ENCODE measurements at places on chromosomes 7 and 10.

GRCh38 chr7:129187681-129188371 is 607 bp upstream of the SMO start:
- DNase-seq, result no peak

DNA sequence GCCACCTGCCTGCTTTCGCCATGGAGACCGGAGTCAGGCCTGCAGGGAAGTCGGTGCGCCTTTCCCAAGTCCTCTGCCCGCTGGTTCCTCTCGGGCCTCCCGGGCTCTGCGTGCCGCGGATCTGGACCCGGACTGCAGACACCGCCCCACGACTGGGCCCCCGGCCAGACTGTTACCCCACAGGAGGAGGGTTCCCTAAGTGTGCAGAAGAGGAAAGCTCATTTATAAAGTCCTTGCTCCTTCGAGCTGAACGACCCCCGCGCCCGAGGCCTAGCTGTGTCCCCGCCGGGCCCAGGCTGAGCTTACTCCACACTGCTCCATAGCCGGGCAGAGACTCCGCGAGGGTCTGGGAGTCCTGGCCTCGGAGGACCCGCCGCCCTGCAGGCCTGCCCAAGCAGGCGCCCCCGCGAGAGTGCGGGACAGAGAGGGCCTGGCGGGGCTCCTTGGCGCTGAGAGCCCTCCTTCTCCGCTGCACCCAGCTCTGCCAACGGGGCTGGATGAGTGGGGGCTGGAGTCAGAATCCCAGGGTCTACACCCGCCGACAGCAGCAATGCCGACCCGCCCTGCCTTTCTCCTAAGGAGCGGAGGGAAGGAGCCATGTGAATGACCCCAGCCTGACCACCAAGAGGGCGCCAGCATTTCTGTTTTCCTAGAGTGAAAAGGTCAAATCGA is 8.3 kb downstream of the EN2 start:
- DNase-seq, result no peak

GRCh38 chr7:27608776-27609495 is 53.7 kb downstream of the HIBADH start:
- no peak for DNase-seq

DNA sequence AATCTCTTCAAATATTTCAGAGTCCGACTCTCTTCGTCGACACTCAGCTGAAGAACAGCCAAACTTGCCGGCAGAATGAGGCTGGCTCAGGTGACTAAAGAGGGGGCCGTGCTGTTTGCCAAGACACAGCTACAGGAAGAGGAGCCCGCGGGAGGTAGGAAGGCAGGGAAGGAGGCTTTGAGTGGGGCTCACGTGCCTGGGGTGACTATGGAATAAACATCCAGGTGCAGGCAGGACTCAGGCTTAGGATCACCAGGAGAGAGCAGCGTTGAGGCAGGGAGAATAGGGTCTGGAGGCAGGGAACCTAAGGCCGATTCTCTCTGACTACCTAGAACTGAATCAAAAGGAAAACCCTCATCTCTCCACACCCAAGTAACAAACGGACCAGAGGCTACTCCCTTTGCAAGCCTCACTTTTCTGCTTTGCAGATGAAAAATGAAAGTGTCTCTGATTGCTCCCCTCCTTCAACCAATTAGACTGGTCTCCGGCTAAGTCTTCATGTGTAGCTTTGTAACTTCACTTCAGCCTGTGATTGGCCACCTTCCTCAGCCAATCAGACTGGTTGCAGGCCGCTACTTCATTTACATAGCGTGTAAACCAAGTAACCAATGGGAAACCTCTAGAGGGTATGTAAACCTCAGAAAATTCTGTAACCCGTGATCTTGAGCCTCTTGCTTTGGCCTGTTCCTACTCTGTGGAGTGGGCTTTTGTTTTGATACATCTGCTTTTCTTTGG is 19.7 kb upstream of the BNIP3 start:
- no peak for DNase-seq

- DNase-seq, result no peak
Observed at GRCh38 chr7:105805447-105806019, 70.9 kb downstream of the ATXN7L1 start.

DNA sequence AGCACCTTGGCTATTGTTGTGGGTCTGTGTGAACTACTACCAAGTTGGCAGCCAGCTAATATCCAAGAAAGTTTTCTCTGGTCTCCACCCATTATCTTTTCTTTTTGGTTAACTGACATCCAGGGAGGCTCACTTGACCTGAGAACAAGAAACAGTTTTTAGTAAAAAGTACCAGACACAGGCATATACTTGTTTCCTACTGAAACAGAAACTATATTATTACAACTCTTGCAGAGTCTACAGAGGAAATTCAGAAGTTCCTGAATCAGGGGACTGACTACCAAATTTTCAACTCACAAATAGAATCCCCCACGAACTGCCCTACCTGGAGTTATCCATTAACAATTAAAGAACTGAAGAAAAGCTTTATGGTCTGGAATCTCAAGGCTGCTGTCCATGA is 168.9 kb downstream of the KCND2 start:
- no peak for DNase-seq

GRCh38 chr10:3570855-3571266 is 214.1 kb downstream of the KLF6 start:
- DNase-seq, result no peak

DNA sequence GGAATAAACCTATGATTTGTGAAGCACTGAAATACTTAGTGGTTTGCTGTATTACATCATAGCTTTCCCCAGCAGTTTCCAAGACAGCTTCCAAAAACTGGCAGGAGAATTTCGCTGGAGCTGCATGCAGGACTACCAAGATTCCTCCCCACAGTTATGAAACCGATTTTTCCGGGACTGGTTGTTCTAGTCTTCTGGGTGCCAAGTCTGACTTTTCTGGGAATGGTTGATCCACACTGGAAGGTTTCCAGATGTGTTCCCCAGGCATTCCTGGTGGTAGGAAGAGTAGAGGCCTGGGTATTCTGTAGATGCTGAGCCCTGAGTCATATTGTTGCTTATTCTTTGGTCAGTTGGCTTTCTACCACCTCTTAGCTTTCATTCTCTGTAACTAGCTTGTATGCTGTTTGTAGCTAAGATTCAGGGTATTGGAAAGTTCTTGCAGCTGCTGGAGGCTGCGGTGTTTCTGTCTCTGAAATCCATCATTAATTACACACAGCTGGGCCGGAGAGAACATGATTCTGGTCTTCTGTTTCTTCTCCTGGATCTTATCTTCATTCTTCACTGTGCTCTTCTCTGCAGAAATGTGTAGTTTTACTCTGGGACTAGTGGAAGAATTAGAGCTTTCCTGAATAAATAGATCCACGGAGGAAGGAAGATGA is 6.3 kb downstream of the ABCC2 start:
- no peak for DNase-seq

- peak; percentile 88 for DNase-seq
Observed at GRCh38 chr10:126387041-126387921, 996 bp downstream of the ADAM12 start.

- DNase-seq, result no peak
Observed at GRCh38 chr10:96334616-96335526, 23.9 kb downstream of the OPALIN start.

- DNase-seq, result no peak
Observed at GRCh38 chr7:127828843-127829500, 177.0 kb downstream of the SND1 start.

- DNase-seq, result no peak
Observed at GRCh38 chr7:52146871-52147634, 830.4 kb upstream of the COBL start.

GRCh38 chr7:47197486-47197885 is 384.4 kb downstream of the TNS3 start:
- DNase-seq, result no peak

DNA sequence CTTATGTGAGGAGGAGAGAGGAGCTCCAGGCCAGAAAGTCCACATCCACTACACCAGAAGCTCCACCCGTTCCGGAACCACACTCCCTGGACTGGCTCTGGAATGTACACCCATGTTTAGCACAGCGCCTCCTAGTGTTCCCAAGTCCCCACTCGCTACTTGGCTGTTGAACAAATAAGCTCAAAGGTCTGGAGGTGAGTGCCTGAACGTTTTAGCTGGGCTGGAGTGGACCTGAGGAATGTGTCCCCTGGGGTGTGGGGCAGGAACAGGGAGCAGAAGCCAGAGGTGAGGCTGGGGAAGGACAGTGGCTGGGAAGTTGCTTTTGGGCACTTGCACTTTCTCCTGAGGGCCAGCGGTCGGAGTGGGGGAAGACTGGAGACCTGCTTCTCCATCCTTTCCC is 164.1 kb upstream of the CDCA7L start:
- DNase-seq, result no peak

GRCh38 chr10:102796407-102797176 is 40.6 kb downstream of the CYP17A1 start:
- DNase-seq, result peak; percentile 82

- peak; percentile 27 for DNase-seq
Observed at GRCh38 chr10:125005312-125006187, 63.6 kb downstream of the ZRANB1 start.

DNA sequence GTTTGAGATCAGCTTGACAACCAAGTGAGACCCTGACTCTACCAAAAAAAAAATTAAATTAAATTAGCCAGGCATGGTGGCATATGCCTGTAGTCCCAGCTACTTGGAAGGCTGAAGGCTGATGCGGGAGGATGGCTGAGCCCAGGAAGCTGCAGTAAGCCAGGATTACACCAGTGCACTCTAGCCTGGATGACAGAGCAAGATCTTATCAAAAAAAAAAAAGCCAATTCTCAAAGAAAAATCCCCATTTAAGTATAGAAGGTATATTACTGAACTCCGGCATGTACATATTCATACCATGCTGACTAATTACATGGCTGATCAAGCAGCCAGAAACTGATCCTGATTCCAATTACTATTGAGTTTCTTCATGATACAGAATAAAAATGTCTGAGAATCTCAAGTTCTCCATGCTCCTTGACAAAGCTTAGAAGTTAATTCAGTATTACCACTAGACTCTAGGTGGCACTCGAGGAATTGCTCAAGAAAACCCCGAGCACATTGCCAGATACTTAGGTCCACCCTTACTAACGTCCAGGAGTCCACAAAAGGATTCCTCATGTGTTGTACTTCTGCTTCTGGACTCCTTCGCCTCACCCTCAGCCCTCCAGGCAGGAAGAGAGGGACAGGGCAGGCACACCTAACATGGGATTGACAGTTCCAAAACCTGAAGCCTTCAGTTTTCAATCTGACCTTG is 148.9 kb downstream of the PARD3 start:
- DNase-seq, result no peak

GRCh38 chr7:73451780-73452398 is 18.3 kb downstream of the FZD9 start:
- no peak for DNase-seq

GRCh38 chr7:159140170-159140910 is 4.3 kb downstream of the VIPR2 start:
- DNase-seq, result peak; percentile 45

DNA sequence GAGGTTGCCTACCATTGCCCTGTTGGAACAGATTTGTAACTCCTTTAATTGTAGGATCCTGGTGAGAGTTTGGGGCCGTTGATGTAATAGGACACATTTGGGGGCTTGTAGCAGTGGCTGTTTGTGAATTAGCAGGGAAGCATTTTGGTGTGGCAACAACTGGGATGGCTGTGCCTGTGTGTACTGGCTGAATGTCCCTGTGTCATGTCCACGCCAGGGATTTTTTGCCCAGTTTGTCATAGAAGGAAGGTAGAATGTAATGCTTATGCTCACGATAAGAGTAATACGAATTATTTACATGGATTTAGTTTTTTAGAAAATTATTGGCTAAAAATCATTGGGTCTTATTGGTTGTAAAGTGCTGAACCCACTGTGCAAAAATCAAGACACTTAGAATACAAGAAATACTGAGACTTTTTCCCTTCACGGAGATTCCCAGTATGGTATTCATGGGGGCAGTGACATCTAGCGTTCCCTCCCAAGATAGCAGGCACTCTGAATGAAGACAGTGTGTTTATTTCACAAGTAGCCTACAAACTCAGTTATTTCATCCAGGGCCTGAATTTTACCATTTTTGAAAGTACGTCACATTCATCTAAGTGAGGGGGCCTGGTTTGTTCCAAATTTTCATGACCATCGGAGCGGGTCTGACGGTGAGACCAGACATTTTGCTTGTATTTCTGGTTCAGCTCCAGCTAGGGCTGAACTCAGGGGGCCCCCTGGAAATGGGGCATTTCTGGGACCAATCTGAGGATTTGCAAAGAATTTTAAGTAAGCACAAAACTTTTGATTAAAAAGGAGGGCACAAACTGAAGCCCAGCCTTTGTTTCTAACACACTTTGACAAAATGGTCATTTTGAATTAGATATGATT is 74.7 kb downstream of the CACNB2 start:
- no peak for DNase-seq

DNA sequence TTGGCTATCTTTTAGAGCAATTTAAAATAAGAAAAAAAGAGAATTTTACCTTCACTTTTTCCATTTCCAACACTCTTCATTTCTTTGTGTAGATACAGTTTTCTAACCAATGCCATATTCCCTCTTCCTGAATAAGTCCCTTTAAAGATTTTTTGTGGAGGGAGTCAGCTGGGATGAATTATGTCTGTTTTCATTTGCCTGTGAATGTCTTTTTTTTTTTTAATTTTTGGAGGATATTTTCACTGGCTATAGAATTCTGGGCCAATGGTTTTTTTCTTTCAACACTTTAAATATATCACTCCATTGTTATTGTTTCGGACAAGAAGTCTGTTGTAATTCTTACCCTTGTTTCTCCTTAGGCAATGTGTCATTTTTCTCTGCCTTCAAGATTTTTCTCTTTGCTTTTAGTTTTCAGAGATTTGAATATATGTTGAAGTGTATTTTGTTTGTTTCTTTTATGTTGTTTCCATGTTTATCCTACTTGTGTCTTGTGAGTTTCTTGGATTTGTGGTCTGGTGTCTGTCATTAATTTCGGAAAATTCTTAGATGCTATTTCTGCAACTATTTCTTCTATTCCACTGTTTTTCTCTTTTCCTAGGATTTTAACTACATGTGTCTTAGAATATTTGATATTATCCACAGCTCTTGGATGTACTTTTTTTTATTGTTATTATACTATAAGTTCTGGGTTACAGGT is 20.0 kb upstream of the CXCL12 start:
- DNase-seq, result no peak

DNA sequence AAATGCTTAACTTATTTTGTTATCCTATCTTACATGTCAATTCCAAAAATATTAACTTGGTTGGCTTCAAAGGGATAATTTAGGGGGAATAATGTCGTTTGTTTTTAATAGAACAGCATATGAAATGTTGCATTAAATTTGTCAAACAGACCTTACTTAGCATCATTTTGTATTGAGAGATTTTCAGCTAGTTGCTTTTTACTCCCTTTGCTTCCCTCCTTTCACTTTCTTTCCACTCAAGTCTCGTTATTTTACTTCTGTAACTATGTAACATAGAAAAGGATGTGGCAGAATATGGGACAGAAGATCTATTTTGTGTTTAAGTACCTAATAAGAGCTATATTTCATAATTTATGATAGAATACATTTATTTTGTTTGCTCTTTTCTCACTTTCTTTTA is 2.6 kb downstream of the PHYHIPL start:
- no peak for DNase-seq

- no peak for DNase-seq
Observed at GRCh38 chr7:49127359-49127913, 203.1 kb downstream of the CDC14C start.

GRCh38 chr10:112848228-112848627 is 101.8 kb upstream of the TCF7L2 start:
- DNase-seq, result no peak

GRCh38 chr10:59098831-59099452 is 77.5 kb upstream of the PHYHIPL start:
- no peak for DNase-seq
